ENCODE measurements at places on chromosomes 3 and 15.

- DNase-seq, result no peak
Measured at GRCh38 chr15:72397796-72398588, at the start of gene TMEM202. TMEM202 (plus strand) TSS chr15:72398305; CDS start chr15:72398327, 22 bp downstream.

DNA sequence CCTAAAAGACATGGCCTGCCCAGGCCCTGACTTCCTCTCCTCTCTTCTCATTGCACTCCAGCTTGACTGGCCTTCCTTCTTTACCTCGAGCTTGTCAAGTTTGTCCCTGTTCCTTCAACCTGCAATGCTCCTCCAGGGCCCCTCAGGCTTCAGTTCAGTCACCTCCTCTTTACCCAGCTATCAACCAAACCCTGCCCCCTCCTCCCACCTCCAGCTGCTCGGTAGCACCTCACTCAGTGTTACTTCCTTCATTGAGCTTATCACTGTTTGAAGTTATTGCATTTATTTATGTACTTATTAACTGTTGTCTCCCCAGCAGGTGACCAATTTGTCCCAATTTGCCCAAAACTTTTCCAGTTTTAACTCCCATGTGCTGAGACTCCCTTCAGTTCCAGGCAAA lies 95.8 kb upstream of the UBE2E1 start:
- no peak for DNase-seq

DNA sequence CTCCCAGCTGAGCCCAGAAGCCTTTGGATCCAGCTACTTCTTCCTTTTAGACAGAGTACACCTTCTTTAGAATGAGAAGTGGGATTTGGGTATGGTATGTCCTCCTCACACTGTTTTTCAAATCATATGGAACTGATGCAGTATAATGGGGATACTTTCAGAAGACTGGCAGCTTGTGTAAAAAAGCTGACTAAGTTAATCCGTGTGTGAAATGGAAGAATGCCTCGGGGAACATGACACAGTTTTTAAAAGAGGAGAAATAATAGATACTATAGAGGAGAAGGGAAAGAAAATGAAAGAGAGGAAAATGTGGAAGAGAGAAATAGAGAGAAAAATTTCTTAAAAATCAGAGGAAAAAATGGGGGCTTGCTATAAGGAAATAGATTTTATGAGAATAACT lies 47.7 kb downstream of the TUSC7 start:
- DNase-seq, result no peak

GRCh38 chr15:48060396-48060795 lies 60.4 kb upstream of the SLC24A5 start:
- DNase-seq, result no peak

- no peak for DNase-seq
Measured at GRCh38 chr3:88742106-88742505, 365.3 kb upstream of the EPHA3 start.

Data from hematopoietic multipotent progenitor cell treated with erythropoietin and hydrocortisone succinate and interleukin-3 and kit ligand, for 6 days (in vitro differentiated cells).